SJSA1 (cell line): ENCODE measurements at places on chromosomes 12 and 14.
A peak's percentile ranks its signal among the peaks of the same experiment; 100 is the strongest.

- no peak for DNase-seq
- 0 out of 2 replicates have a peak, but pooled peaks cover 2% of the 10 kb centered on the region for H3K27me3 ChIP-seq
- no peak overlapping the region for H3K27ac ChIP-seq
- H3K4me1 ChIP-seq: no peaks in the 10 kb centered on the region
- H3K36me3 ChIP-seq: no peaks in the 10 kb centered on the region
Observed at GRCh38 chr12:33044447-33044846, 147.9 kb upstream of the PKP2 start.

DNA sequence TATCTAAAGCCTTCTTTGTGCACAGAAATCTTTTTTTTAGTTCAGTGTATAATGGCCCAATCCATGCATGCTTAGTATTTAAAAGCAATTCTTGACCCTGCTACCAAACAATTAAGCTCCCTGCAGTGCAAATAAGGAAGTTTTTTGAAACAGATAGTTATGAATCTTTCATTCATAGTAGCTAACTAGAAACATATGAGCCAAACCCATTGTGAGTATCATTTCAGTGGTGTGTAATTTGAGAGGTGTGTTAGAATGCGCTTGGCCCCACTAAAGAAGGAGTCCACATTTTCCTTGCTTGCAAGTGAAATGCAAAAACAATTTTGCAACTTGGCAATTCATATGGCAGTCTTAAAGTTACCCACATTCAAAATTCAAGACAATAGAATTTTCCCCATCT lies 14.4 kb downstream of the EPS8 start:
- H3K36me3 ChIP-seq: no peaks in the 10 kb centered on the region
- no peak for DNase-seq
- H3K4me3 ChIP-seq: no peak overlapping the region
- H3K27me3 ChIP-seq: no peaks in the 10 kb centered on the region

GRCh38 chr12:8612629-8613028 lies at the start of gene AICDA:
AICDA (minus strand) TSS chr12:8612859; CDS start chr12:8612767, 92 bp downstream.
- H3K27ac ChIP-seq: no peak within 1 kb of the TSS
- no peak for DNase-seq
- H3K36me3 ChIP-seq: no peaks in the 10 kb centered on the region
- 0 out of 2 replicates have a peak, but pooled peaks cover 3% of the 10 kb centered on the region for H3K27me3 ChIP-seq
- no peaks in the 10 kb centered on the region for H3K4me1 ChIP-seq

DNA sequence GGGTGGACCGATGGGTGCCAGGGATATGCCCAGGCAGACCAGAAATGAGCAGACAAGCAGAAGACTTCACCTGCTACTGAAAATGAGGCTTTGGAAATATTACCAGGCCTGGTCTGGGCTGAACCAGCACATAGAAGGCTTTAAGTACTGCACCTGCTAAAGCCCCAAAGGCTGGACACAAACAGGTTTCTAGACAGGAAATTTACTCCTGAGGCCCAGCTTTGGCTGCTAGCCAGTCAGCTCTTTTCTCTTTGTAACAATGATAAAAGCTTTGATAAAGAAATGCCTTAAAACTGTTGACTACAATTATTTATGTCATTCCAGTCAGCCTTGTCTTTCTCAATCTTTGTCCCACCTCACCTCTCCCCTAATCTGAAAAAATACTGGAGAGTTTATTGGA lies 228.9 kb upstream of the EGLN3 start:
- H3K27ac ChIP-seq: no peak overlapping the region
- H3K4me3 ChIP-seq: no peak overlapping the region
- no peak for DNase-seq
- no peaks in the 10 kb centered on the region for H3K36me3 ChIP-seq
- no peaks in the 10 kb centered on the region for H3K4me1 ChIP-seq

- H3K4me1 ChIP-seq: peaks cover 33% of the 10 kb centered on the region
- no peaks in the 10 kb centered on the region for H3K36me3 ChIP-seq
- H3K27me3 ChIP-seq: no peaks in the 10 kb centered on the region
- no peak overlapping the region for H3K4me3 ChIP-seq
Observed at GRCh38 chr12:2384533-2385351, 332.0 kb downstream of the CACNA1C start.

DNA sequence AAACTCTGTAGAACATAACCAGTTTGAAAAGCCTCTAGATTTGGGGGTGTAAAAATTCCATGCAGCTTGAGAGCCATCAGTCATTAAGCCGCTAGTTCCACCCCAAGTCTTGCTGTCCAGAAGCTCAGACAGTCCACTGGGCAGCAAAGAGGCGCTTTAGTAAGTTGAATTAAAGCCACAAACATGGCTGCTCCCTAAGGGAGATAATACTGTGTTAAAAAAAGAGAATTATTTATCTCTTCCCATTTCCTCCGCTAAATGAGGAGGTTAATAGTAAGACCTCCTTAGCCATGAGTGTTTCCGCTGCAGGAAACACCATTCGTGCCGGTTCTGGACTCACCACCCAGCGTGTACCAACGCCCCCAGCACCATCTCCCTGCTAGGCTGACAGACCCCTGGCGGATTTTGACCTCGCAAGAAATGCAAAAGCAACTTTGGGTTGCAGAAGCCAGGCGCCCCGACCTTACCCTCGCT lies 536 bp downstream of the TM7SF3 start:
- no peak overlapping the region for H3K27ac ChIP-seq
- H3K36me3 ChIP-seq: no peaks in the 10 kb centered on the region; the same call in 1 of the 2 replicates
- H3K4me1 ChIP-seq: peaks cover 17% of the 10 kb centered on the region
- DNase-seq: no peak

- 0 out of 2 replicates have a peak, but pooled peaks cover 7% of the 10 kb centered on the region for H3K27me3 ChIP-seq
- H3K4me1 ChIP-seq: no peaks in the 10 kb centered on the region
- no peaks in the 10 kb centered on the region for H3K36me3 ChIP-seq
- H3K27ac ChIP-seq: no peak overlapping the region
- H3K4me3 ChIP-seq: no peak overlapping the region
- DNase-seq: no peak
Observed at GRCh38 chr12:55624056-55624455, 12.6 kb upstream of the OR10P1 start.

DNA sequence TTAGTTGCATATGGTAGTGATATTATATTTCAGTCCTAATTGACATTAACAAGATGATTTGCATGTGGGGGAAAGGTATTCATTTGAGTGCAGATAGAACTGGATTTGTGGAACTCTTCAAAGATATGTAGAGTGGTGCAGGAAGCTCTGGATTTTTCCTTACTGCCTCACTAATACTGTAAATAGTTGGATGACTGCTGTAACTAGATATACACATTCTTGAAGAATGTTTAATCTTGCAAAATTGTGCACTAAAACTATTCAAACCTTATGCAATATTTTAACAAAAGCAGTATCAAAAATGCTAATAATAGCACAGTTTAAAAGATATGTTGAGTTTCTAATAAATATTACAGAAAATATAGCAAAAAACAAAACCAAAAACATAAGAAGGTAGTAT lies 43.1 kb upstream of the ATF7IP start:
- no peaks in the 10 kb centered on the region for H3K27me3 ChIP-seq
- H3K36me3 ChIP-seq: no peaks in the 10 kb centered on the region
- H3K4me1 ChIP-seq: no peaks in the 10 kb centered on the region
- H3K4me3 ChIP-seq: no peak overlapping the region
- DNase-seq: no peak
- H3K27ac ChIP-seq: no peak overlapping the region

- no peak for DNase-seq
- no peaks in the 10 kb centered on the region for H3K36me3 ChIP-seq
- H3K27ac ChIP-seq: no peak overlapping the region
- H3K4me3 ChIP-seq: no peak overlapping the region
- no peaks in the 10 kb centered on the region; the same call in 1 of the 2 replicates for H3K4me1 ChIP-seq
- H3K27me3 ChIP-seq: no peaks in the 10 kb centered on the region
Observed at GRCh38 chr14:92600318-92601053, 86.9 kb downstream of the RIN3 start.

- no peak overlapping the region for H3K4me3 ChIP-seq
- H3K4me1 ChIP-seq: peaks cover 18% of the 10 kb centered on the region
- no peaks in the 10 kb centered on the region for H3K27me3 ChIP-seq
- no peaks in the 10 kb centered on the region for H3K36me3 ChIP-seq
Observed at GRCh38 chr12:45205165-45205825, 10.6 kb upstream of the ANO6 start.

DNA sequence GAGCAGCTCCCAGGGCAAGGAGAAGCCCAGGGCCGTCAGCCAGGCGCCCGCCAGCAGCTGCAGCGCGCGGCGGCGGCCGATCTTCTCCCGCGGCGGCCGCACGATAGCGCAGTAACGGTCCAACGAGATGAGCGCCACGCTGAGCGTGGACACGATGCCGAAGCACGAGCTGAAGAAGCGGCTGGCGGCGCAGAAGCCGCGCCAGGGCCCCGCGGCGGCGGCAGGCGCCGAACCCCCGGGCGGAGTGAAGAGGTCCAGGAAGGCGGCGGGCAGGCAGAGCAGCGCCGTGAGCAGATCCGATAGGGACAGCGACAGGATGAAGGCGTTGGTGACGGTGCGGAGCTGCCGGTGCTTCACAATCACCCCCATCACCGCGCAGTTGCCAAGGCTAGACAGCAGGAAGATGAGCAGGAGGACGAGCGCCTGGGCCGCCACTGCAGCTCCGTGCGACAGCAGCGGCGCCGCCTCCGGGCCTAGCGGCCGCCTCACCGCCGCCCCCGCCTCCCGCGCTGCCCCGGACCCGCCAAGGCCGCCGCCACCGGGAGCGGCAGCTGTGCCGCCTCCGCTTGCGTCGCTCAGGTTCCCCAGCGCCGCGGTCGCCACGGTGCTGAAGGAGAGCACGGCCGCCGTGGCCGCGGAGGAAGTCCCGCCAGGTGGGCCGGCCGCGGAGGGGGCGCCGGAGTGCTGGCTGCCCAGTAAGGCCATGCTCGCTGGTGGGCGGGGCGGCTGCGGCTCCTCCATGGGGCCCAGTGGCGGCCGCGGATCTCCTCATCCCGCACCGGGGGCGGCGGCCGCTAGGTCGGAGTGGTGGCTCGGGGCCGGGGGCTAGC lies 479 bp downstream of the GPR135 start:
- H3K4me1 ChIP-seq: peaks cover 9% of the 10 kb centered on the region
- H3K4me3 ChIP-seq: no peak overlapping the region
- no peaks in the 10 kb centered on the region for H3K27me3 ChIP-seq
- DNase-seq: no peak

DNA sequence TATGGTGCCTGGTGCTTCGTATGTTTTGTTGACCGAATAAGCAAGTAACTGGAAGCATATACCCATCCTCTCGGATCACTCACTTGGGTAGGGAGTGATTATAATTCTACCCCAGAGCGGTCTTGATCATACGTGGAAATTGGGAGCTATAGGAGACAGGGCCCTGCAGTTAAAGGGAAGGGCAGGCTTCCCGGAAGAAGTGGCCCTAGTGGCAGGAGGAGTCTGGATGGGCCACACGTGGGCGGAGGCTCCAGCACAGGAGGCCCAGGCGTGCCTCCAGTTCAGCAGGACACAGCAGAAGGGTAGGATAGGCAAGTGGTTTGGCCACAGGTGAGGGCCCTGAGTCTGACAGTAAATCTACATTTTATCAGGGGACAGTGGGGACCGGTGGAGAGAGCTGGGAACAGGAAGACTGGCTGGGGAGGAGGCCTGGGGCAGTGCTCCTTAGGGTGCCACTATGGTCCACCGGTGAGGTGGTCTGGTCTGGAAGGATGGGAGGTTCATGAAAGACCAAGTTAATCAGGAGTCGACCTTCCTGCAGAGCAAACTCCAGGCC lies 23.5 kb upstream of the YY1 start:
- H3K27ac ChIP-seq: no peak overlapping the region
- peaks cover 6% of the 10 kb centered on the region for H3K4me1 ChIP-seq
- no peaks in the 10 kb centered on the region for H3K27me3 ChIP-seq
- no peak for DNase-seq
- no peak overlapping the region for H3K4me3 ChIP-seq

DNA sequence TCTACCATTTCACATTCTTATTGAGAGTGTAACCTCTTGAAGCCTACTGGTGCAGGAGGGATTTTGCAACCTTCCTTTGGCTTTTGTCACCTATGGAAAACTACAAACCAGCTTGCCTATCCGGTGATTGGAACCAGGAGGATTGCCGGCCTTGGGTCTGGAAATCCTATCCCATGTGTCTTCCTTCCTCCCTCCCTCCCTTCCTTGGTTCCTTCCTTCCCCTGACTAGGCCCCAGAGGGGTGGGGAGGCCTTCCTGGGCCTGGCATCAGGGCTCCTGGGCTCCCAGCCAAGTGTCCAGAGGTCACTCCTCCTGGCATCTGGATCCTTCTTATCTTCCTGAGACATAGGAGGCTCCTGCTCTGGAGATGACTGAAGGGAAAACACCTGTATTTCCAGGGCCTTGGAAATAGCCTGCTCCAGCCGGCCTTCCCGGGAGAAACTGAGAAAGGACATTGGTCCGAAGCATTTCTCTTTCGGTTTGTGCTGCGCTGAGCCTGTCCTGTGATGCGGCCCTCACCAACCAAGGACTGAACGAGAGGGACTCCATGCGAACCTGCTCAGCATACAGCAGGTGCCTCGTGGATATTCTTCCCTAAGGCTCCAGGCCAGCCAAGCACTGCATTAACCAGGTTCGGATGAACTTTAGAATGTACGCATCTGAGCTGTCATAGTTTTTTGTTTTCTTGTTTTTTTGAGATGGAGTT lies 43.4 kb downstream of the PSMA6 start:
- H3K4me3 ChIP-seq: no peak overlapping the region
- no peak for DNase-seq
- no peak overlapping the region for H3K27ac ChIP-seq
- no peaks in the 10 kb centered on the region for H3K36me3 ChIP-seq

GRCh38 chr12:57622293-57623245 lies 10.4 kb downstream of the B4GALNT1 start:
- no peak overlapping the region for H3K27ac ChIP-seq
- peak; percentile 79 for DNase-seq
- peaks cover 46% of the 10 kb centered on the region for H3K27me3 ChIP-seq
- peaks cover 19% of the 10 kb centered on the region for H3K36me3 ChIP-seq
- peaks cover 17% of the 10 kb centered on the region for H3K4me1 ChIP-seq
- H3K4me3 ChIP-seq: no peak overlapping the region

DNA sequence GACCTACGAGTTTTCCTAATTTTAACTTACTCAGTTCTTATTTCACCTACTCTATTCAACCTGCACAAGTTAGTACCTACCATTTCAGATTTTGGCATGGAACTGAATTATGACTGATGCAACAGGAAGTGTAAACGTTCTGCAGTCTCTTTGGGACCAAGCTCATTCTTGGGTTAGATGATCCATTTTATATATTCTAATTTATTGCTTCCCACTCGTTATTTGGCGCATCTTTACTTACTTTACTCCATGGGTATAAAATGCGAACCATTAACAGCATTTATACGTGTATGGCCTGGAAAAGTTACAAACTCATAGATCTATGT lies 1.0 kb upstream of the EML1 start:
- no peak overlapping the region for H3K4me3 ChIP-seq
- H3K27me3 ChIP-seq: no peaks in the 10 kb centered on the region
- peaks cover 7% of the 10 kb centered on the region for H3K36me3 ChIP-seq
- no peak overlapping the region for H3K27ac ChIP-seq

DNA sequence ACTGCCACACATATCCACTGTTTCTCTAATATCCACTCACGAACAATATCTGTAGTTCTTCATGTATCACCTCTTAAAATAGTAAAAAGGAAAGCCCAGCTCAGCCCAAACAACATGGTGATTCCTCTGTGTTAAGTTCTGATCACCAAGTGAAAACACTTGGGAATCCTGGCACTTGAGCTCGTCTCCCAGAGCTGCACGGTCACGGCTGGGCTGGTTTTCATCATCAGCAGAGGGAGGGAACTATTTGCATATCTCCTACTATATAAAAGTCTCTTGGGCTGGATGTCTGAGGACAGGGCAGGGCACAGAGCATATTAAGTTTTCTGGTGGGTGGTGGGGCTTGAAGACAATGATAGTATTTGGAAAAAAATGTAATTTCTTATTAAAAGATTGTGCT lies 870.6 kb downstream of the TMEM121 start:
- no peak for DNase-seq
- no peaks in the 10 kb centered on the region for H3K27me3 ChIP-seq
- H3K36me3 ChIP-seq: no peaks in the 10 kb centered on the region
- H3K4me3 ChIP-seq: no peak overlapping the region
- H3K4me1 ChIP-seq: no peaks in the 10 kb centered on the region
